ENCODE measurements at places on chromosomes 4 and X.

DNA sequence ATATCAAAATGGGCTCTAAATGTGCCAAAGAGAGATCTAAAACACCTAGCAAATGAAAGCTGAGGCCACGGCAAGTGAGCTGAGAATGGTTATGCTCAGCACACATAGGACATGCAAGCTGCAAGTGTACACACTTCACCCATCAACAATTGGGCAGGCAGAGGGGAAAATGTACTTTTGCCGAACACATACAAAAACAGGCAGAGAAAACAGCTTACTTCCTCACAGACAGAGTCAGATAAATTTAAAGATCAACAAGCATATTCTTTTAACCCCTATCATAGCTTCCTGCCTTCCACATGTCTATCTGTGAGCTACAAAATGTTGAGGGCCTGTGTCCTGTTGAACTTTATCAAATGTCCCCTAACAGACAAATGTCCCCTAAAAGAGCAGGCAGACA, 60.3 kb downstream of the SH3KBP1 start:
- DNase-seq, result no peak

DNA sequence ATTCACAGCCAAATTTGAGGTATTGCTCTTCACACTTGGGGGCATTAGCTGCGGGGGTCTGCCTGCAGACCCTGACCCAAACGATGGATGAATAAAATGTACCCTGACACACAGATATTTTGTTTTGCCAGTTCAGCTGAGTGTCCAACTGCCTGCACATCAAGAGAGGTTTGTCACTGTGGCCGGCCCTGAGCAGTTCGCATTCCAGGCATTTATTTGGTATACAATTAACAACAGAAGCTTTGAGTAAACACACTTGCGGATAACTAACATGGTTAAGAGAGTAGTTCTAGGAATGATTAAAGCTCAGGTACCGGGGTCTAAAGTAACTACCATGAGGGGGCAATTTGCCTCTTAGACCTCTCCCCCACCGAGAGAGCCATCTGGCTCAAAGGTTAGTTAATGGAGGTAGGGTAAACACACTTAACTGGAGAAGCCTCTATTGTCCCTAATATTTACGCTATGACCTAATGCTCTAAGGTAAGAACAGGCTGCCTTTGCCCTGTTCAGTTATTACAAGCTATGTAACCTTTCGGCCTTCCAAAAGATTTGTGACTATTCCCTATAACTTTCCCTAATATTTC, 162.0 kb downstream of the SNCA start:
- DNase-seq, result no peak

GRCh38 chr4:6224735-6225134, 24.4 kb upstream of the JAKMIP1 start:
- DNase-seq, result no peak

GRCh38 chrX:22135171-22135711, 103.1 kb downstream of the PHEX start:
- DNase-seq, result no peak

DNA sequence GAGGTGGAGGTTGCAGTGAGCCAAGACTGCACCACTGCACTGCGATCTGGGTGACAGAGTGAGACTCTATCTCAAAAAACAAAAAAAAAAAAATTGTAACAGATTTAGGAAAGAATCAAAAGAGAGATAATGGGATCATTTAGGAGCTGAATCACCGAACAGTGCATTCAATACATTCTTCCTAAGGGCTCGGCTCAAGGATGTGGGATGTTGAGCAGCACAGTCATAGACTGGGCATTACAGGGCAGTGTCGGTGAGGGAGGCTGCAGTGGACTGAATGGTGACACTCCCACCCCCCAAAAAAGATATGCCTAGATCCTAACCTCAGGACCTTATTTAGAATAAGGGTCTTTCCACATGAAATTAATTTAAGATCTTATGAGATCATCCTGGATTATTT, 70.0 kb downstream of the EVC2 start:
- no peak for DNase-seq

DNA sequence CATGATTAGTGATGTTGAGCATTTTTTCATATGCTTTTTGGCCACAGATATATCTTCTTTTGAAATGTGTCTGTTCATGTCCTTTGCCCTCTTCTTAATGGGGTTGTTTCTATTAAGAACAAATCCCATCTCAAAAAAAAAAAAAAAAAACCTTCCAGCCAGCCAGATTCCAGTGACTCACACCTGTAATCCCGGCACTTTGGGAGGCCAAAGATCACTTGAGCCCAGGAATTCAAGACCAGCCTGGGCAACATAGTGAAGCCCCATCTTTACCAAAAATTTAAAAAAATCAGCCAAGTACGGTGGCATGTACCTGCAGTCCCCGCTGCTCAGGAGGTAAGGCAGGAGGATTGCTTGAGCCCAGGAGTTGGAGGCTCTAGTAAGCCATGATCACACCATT, 5.1 kb downstream of the RAB33B start:
- no peak for DNase-seq

- no peak for DNase-seq
These were observed 418.2 kb downstream of the STIM2 start for GRCh38 chr4:27278615-27279375.

DNA sequence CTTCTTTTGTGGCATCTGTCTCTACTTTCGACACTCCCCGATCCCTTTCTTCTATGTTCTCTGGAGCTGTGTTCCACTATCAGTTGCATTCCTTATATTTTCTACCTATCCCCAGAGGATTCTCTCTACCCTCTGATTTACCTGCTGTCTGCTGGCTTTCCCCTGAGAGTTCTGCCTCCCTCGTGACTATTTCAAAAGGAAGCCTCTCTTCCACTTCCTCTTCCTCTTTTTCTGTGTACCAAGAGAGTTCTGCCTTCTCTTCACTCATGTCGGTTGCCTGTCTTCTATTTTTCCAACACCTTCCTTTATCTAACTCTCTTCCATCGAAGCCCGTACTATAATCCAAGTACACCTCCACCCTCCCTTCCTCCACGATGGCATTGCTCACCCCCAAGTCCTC, 631.7 kb downstream of the SMARCA1 start:
- no peak for DNase-seq

- DNase-seq, result no peak
These were observed 593.3 kb downstream of the KCTD8 start for GRCh38 chr4:43855283-43855682.

GRCh38 chrX:11629593-11630211, 36.0 kb downstream of the ARHGAP6 start:
- no peak for DNase-seq

DNA sequence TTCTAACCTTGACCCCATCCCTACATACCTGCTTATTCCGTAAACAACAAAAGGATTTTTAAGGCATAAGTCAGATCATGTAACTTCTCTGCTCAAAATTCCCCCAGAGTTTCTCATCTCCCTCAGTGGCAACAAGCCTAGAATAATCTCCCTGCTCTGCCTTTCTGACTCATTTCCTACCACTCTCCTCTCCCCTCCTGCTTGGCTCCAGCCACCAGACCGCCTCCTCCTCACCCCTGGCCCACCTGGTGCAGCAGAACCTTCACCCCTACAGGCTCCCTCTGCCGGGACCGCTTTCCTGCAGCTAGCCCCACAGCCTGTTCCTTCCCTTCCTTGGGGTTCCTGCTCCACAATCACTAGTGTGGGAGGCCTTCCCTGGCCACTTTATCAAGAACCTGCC, 32.1 kb downstream of the TSPAN5 start:
- no peak for DNase-seq

GRCh38 chr4:23374259-23374658, 515.6 kb downstream of the PPARGC1A start:
- DNase-seq, result no peak

GRCh38 chrX:101813200-101813599, 118.6 kb downstream of the ZMAT1 start:
- DNase-seq, result no peak

GRCh38 chr4:143391261-143391660, 54.6 kb downstream of the GAB1 start:
- no peak for DNase-seq

- DNase-seq, result no peak
These were observed 38.7 kb downstream of the CPEB2 start for GRCh38 chr4:15040916-15041463.

DNA sequence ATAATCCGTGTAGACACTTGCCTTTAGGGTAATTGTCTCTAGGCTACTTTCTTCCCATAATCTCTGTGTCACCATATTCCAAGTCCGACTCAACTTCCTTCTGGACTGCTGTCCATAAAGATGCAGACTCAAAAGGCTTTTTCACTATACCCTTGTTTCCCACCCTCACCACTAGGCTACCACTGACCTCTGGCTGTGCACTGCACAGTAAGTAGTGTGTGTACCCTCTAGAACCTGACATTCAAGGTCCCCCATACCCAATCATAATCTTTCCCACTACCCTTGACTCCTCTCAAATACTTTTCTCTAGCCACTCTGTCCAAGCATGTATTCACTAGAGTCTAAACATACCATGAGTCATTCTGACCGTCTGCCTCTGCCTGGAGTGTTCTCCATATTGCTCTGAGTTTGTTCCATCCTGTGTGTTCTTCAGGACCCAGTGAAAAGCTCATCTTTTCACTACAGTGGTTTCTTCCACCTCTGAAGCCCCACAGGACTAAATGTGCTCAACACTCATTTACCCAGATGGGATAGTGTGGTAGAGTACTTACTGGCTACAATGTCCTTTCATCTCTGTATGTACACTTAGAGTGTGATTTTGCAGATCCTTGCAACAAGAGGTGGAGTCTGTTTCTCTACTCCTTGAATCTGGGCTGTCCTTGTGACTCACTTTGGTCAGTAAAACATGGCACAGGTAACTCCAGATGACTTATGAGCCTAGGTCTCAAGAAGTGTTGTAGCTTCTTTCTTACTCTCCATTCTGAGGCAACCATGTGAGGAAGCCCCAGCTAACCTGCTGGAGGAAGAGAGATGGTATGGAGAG, 17.4 kb downstream of the JADE3 start:
- no peak for DNase-seq

DNA sequence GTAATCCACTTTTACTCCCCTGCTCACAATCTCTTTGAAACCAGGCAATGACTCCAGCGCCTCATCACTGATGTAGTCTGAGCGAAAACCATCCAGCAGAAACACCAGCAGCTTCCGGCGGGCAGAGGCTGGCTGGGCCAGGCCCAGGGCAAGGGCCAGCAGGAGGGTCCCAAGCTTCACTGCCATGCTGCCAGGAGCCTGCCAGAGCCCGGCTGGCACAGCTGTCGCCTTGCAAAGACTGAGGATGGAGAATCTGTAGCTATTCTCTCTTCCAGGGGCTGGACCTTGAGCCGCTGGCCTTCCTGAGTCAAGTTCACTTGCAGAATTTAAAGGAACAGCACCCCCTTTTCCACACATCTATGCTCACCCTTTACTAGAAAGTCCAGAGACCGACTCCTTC, at the start of gene ENPP6:
Gene ENPP6, minus strand, starts transcription at position 240 of the 400 bp plus-strand sequence. Its CDS starts 54 bp downstream, at position 186.
- no peak for DNase-seq

DNA sequence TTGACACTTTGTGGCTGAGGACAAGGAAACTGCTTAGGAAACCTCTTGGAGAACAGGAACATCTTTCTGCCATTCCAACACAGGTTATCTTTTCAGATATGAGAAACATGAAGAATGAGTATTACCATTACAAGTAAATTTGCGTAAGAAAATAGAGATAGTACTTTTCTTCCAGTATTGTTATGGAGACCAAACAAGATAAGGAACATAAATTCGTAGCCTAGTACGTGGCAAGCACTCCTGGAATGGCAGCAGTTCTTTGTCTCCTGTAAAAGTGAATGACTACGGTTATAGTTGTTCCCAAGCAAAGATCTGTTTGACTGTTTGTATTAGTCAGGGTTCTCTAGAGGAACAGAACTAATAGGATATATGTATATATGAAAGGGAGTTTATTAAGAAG, 843.1 kb downstream of the STIM2 start:
- no peak for DNase-seq

DNA sequence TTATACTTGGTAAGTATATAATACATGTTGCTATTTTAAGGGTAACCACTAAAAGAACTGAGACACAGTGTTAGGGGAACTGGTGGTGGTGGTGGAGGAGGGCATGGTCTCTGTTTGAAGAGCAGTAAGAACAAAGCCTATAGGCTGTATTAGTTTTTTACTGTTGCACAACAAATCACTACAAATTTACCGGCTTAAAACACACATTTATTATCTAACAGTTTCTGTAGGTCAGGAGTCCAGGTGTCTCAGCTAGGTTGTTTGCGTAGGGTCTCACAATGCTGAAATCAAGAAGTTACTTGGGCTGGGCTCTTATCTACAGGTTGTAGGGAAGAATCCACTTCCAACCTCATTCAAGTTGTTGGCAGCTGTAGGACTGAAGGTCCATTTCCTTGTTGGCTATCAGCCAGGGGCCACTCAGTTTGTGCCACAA, 52.6 kb downstream of the CASK start:
- no peak for DNase-seq

GRCh38 chr4:143773998-143774895, 73.8 kb upstream of the FREM3 start:
- peak; percentile 1 for DNase-seq

DNA sequence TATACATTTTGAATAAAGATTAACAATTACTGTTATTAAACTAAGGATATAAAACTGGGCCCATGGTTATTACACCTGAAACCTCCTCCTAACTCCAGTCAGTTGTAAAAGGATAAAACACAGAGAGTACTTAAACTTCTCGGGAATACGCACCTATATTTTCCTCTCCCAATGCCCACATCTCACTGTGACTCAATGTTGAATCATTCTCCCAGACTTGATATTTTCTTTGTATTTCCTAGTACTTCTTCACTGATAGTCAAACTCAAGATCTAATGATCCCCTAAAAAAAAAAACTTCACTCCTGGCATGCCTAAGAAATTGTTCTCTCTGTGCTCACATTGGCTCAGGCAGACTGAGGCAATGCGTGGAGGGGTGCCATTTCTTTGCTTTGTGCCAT, 212.5 kb upstream of the DKK2 start:
- no peak for DNase-seq

GRCh38 chrX:133321451-133321850, 93.8 kb downstream of the GPC4 start:
- DNase-seq, result no peak

GRCh38 chr4:98994474-98995182, 893 bp upstream of the METAP1 start:
- no peak for DNase-seq

GRCh38 chrX:50381729-50382415, 88.8 kb downstream of the DGKK start:
- no peak for DNase-seq

DNA sequence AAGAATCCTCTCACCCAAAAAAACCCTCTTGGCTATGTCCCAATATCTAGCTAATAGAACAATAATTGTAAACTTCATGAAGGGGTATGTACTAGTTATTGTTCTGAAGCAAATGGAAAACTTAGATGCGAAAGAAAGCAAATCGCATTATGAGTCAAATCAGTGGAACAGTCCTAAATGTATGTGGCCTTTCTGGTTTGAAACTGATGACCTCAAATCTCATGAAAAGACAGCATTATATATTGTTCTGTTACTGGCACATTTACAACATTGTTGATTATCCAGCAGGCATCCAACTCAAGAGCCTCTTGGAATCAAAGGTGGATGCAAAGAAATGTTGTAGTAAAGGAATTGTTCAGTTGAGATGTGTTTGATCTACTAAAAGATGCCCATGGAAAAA, 34.7 kb downstream of the CSN3 start:
- no peak for DNase-seq

GRCh38 chr4:185865901-185866328, 53.9 kb upstream of the SORBS2 start:
- no peak for DNase-seq

- no peak for DNase-seq
These were observed 260.7 kb downstream of the INPP4B start for GRCh38 chr4:142585411-142585810.

GRCh38 chr4:23782778-23783437, 106.9 kb downstream of the PPARGC1A start:
- no peak for DNase-seq

- DNase-seq, result no peak
These were observed 240.7 kb downstream of the C4orf33 start for GRCh38 chr4:129336457-129337227.

Data from stimulated activated CD8-positive, alpha-beta memory T cell treated with anti-CD3 and anti-CD28 coated beads, Interleukin-4, amount 100 ng/mL, for 1 hour (primary cell).